ENCODE measurements at places on chromosomes 2 and 18.

DNA sequence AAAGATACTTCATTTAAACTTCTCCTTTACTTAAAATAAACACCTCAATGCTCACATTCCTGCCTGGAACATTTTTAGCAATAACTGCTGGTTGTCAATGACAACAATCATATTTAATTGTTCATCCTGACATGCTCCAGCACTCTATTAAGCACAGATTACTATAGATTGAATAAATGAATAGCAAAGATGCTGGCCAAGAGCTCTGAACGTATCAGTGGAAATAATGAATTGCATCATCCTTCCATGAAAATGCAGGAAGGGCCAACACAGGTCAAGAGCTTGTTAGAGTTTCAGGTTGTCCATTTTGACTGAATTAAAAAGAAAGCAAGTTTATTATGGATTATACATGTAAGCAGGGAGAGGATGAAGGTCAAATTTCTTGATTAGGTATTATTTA, 994.0 kb downstream of the TSN start:
- DNase-seq = no peak

DNA sequence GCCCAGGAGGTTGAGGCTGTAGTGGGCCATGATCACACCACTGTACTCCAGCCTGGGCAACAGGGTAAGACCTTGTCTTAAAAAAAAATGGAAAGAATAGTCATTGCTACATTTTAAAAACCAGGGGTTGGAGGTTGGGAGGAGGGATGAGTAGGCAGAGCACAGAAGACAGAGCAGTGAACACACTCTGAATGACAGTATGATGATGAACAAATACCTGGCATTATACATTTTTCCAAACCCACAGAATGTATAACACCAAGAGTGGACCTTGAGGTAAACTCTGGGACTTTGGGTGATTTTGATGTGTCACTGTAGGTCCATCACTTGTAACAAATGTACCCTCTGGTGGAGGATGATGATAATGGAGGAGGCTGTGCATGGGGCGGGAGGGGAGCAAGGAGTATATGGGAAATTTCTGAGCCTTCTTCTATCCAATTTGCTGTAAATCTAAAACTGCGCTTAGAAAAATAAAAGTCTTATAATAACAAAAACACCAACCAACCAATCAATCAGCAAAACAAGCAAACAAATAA, 111.4 kb upstream of the PGAP1 start:
- no peak for DNase-seq

GRCh38 chr2:61993422-61994024, 88.0 kb downstream of the COMMD1 start:
- no peak for DNase-seq

- no peak for DNase-seq
Observed at GRCh38 chr2:200585730-200586643, at the start of gene AOX1. Gene AOX1, plus strand, starts transcription at chr2:200586014. Its CDS starts 95 bp downstream, at chr2:200586109.

GRCh38 chr2:169623235-169623634, 39.1 kb downstream of the PPIG start:
- DNase-seq = no peak

- DNase-seq = no peak
Observed at GRCh38 chr2:60502144-60502543, 51.3 kb downstream of the BCL11A start.

GRCh38 chr18:13395577-13395976, 177.0 kb downstream of the LDLRAD4 start:
- no peak for DNase-seq

DNA sequence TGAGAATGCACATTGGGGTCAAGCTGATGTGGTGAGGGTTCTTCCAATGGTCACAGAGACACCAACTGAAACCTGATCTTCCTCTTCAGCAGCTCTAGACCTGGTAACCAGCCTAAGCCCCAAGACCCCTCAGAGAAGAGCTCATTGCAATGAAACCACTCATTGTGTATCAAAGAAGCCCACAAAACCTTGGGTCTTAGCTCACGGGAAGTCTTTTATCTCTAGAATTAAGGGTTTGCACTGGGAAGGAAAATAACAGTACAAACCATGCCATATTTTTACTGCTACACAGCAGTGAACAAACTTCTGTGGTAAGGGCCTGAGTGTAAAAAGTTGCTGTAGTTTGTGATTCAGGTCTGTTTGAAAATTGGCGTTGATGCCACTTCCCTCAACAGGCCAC, 8.6 kb upstream of the UBXN4 start:
- no peak for DNase-seq

- no peak for DNase-seq
Observed at GRCh38 chr2:82023710-82024109, 1719.2 kb upstream of the LRRTM1 start.

GRCh38 chr2:27185331-27186026, 26.4 kb upstream of the ATRAID start:
- DNase-seq = no peak

DNA sequence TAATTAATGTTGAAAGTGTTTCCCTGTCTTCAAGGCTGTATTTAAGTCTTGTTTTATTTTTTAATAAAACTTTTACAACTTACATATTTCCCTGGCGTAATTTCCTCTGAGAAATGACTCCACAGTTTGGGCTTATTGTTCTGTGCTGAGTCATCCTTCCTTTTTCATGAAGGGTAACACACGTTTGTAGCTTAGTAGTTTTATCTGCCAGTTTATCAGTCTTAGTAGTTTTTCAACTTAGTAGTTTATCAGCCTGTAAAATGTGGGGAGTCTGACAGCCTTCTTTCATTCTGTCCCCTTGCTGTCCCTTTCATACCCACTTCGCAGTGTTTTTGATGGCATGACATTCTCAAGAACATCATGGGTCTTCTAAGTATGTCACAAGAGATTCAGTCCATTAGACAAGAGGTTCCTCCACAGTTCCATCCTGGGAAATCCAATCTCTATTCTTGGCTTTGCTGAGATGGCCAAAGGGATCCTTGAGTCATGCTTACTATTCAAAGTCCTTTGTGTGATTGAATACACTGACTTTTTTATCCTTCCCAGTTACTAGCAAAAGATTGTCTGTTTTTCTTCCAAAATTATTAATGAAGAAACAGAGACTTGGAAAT, 60.0 kb upstream of the SGPP2 start:
- no peak for DNase-seq

GRCh38 chr2:175048275-175048674, 43.1 kb upstream of the CHN1 start:
- DNase-seq = no peak

DNA sequence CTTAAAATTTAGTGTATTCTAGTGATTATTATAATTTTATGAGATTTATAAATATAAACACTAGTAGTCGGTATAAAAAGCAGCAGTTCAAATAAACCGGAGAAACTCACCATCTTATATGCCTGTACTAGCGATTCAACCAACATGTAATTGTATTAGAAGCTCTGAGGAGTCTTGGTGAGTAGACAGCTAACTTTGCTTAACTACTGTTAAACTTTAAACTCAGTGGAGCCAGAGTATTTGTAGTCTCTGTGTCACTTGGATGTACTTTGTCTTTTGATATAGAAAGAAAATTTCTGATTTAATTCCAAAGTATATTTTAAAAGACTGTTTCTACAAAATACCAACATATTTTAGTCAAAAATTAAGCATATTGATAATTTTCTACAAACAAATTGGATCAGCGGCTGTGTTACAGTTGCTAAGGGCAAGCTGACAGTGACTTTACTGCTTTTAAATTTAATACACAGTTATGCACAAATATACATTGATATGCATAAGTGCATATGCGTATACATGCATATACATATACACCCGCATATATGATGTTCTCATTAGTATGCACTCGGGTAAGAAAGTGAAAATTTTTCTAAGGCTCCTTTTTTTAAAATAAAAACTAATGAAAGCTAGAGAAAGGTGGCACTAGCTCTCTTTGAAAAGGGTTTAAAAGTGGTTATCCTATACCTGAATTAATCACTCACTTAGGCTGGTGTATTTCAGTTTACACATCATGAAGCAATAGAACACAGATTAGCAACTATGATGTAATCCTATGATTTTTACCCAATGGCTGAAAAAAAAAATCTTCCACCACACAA, 374.5 kb downstream of the NCKAP5 start:
- no peak for DNase-seq

- no peak for DNase-seq
Observed at GRCh38 chr18:44943311-44943881, 262.7 kb downstream of the SETBP1 start.

DNA sequence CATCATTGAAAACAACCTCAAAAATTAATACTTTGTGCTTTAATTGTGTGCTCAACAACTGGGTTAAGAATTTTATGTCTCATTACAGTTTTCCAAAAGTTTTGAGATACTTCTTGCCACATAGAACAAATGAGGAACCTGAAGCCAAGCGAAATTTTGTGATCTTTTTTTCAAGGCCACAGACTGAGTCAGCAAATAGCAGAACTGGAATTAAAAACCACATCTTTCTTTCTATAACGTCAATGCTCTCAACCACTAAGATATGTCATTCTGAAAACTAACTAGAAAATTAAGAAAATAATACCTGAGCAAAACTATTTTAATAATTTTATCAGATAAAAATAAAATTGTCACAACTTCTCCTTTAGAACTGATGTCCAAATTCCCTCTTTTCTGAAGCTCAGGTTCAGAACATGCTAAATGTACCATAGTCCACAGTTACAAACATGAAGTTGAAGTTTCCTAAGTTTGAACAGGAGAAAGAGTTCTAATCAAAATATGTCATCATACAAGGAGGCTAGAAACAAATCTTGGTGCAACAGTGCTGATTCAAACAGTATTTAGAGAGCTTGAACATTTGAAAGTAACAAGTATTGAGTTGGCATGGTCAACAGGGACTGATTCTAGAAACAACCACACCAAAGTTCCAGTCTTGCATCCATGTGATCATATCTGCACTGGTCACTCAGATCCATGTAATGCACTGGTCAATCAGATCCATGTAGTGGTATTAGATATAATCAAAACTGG, 27.6 kb upstream of the CALCRL start:
- DNase-seq = no peak

- DNase-seq = no peak
Observed at GRCh38 chr2:101805152-101806088, 107.9 kb downstream of the MAP4K4 start.

DNA sequence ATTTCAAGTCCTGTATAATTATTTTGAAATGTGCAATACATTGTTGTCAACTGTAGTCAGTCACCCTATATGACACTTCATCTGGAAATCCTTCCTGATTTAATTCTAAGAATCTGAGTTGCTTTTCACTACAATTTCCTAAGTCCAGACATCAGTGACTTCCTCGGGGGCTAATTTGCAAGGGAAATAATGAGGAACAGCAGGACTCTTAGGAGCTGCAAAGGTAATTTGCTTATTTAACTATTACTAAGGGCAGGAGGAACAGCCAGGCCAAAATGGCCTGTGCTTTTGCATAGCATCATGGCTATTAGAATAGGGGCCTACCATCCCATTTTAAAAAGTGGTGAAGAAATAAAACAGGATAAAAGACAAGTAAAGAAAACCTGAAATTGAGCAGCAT, 178.8 kb downstream of the MC4R start:
- DNase-seq = no peak

DNA sequence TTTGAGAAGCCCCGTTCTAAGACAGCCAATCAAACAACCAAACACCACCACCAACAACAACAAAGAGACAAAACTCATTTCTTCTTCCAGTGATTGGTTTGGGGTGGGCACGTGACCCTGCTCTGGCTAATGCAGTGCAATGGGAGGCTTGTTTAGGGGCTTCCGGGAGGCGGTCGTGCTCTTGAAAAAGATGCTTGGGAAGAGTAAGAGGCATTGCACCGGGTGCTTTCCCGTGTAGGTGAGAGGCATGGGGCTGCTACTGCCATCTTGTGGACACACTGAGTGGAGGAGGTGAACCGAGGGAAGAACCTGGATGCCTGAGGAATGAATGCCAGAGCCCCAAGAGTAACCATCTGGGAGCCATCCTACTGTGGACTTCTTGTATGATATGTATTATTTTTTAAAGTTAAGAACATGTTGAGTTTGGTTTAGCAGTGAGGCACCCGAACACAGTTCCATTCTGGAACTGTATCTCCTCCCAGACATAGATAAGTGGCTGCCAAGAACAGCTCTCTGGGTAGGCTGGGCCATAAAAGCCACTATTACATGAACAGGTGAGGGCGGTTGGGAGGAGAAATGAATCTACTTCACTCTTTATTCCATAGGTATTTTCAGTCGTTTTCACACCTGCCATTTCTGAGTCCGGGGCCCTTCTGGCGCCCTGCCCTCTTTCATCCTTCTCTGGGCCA, 19.1 kb upstream of the ARHGAP25 start:
- DNase-seq = no peak

GRCh38 chr2:226446406-226447001, 353.1 kb downstream of the IRS1 start:
- DNase-seq = no peak

DNA sequence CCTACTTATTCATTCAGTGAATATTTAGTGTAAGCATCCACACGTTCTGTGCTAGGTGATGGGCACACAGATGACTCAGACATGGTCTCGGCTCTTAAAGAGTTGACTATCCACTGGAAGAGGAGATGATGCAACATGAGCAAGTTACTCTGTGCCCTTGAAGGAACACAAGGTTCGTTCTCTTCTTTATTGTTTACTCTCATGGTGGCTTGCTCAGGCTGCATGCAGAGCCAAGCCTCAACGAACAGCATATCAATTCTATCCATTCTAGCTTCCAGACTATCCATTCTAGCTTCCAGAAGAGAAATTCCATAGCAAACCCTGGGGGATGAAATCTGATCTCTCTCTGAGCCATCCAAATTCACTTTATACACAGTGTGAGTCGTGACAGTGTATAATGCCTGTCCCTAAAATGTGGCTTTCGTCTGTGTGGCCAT, 68.1 kb upstream of the CTAGE1 start:
- DNase-seq = no peak

DNA sequence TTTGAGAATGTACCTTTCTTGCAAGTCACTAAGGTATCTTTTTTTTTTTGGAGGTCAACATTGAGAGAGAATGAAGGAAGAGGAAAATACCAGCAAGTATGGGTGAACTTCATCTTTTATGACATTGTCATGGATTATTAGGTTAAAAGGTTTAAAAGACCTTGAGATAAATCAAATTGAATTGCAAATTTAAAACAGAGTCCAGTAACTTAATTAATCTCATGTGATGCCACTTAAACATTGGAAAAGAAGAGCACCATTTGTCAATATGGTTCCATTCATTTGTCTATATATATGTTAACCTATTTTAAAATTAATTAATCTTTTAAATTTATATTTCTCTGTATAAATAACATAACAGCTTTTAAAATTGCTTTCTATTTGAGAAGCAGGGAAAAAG, 83.8 kb downstream of the PPP1R1C start:
- no peak for DNase-seq

DNA sequence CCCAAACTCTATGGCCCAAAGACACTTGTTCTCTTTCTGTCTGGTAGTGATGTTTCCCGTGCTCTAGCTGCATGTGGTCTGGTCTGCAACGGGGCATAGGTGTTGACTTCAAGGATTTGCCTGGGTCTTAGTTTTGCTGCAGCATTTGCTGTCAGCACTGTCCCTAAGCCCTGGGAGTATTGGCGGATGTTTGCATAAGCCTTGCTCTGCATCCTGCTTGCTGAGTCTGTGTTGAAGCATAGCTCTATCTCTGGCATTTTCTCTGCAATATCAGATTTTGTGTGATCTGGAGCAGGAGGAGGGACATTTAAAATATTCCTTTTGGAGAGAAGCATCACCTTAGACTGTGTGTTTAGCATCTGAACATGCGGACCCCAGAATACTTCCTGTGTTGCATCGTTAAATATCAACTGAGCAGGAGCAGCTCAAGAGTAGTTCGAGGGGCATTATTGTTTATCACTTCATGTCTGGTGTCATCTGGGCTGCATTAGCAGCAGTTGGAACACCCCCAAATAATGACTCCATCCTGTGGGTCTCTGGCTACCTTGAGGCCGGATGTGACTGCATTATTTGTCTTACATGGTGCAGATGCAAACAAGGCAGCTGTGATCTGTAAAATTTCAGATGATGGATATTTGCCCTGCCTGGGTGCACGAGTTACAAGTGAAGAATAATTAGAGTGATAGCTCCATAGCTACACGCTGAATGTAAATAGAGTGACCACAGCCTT, 231.7 kb downstream of the TRIB2 start:
- no peak for DNase-seq
